Stimulated activated CD4-positive, alpha-beta T cell treated with anti-CD3 and anti-CD28 coated beads, Interleukin-2, amount 100 ng/mL, for 4 hours (primary cell): ENCODE measurements at places on chromosomes 7 and 10.

GRCh38 chr7:2524808-2525657, 5.5 kb downstream of the LFNG start:
- DNase-seq, result no peak

GRCh38 chr10:131519723-131520605, 208.4 kb upstream of the TCERG1L start:
- DNase-seq, result no peak

DNA sequence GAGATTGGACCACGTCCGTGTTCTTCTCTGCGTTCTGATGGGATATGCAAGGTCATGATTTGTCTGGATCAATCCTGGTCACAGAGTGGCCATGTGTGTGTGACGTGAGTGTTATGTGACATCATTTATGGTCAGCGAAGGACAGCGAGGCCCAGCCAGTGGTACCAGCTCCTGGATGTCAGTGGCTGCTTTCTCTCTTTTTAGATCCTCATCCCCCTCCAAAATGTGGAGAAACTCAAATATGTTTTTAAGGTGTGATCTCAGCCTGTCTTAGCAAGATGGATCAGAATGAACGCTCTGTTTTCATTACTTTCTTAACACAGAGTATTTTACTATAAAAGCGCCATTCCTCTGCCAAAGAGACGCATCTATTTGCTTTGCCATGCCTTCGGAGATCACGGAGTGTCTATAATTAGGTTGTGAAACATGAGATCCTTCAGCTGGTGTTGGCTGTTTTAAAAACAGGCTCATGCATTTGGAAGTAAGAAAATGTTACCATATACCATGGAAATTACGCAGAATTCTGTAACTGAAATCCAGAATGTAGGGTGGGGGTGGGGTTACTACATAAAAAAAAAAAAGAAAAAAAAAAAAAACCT, 245.5 kb upstream of the TCERG1L start:
- no peak for DNase-seq

GRCh38 chr7:136294977-136295376, 317.8 kb upstream of the MTPN start:
- DNase-seq, result no peak

GRCh38 chr7:106124186-106124585, 12.1 kb upstream of the SYPL1 start:
- DNase-seq, result no peak

- DNase-seq, result no peak
Measured at GRCh38 chr10:60986791-60987190, 42.8 kb upstream of the RHOBTB1 start.

GRCh38 chr10:62057359-62057758, 155.9 kb downstream of the ARID5B start:
- DNase-seq, result no peak

DNA sequence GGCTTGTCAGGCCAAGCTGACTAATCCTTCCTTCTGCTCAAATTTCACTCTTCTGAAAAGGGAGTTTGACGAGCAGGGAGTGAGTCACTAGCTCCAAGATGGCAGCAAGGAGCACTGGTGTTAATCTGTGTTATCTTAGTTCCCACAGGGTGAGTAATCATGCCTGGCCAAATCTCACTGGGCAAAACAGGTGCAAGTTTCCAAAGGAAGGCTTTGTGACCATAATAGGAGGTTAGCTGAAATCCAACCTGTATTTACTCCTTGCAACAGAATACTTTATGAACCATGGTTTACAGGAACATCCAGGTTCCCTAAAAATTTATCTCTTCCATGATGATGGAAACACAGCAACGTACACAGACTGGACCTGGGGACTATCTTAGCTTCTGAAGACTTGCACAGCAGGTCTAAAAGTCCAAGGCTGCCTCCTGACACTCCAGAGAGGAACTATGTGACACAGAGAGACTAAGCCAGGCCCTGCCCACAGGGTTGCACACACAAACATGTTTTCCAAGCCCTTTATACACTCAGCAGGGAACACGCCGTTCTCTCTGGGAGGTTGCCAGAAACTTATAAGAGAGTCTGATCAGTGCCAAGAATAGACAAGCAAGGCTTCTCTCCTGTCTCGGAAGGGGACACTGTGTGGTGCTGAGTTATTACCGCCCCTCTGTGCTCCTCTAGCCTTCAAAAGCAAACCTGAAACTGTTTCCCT, 46.3 kb downstream of the PDK4 start:
- DNase-seq, result no peak

DNA sequence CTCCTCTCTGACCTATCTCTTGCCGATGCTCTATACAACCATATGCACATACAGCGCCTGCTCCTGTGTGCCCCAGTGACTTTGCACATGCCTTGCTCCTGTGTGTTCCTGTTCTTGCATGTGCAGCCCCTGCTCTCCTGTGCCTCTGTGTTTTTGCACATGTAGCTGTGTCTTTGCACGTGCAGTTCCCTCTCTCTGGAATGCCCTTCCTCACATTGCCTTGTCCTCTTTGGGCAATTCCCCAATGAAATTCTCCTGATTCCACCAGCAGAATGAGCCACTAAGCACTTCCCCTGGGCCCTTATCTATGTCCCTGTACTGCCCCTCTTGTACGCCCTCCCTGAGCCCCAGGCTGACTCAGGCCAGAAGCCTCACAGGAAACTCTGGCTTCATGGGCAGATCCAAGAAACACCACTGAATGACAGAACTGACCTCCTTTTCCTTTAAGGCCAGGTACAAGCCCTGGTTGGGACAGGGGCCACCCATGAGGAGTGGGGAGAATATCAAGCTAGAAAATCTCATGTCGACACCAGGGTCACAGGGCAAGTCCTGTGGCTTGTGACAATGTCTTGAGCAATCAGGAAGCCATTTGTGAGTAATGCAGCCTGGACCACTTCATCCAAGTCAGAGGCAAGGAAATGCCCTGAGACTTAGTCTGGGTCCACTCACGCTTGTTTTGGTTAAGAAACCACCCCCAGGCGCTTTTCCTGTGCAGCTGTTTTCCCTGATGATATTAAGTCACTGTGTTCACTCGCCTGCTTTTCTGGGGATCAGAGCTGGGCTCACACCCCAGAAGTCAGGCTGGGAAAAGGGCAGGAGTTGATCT, 1.9 kb upstream of the ARHGAP22 start:
- DNase-seq, result no peak

DNA sequence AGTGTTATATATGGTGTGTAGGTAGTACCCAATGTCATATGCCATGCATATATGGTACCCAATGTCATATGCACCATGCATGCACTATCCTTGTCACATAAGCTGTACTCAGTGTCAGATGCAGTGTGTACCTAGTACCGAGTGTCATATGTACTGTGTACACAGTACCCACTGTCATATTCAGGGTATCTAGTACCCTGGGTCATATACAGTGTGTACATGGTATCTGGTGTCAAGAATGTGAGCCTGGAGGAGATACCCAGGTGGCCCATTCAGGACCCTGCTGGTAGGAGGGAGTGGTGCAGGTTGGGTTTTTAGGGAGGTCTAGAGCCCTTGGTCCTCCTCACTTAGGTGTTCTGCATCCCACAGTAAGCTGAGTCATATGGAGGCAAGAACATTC, 1.8 kb downstream of the ZMYND11 start:
- peak; percentile 22 for DNase-seq

DNA sequence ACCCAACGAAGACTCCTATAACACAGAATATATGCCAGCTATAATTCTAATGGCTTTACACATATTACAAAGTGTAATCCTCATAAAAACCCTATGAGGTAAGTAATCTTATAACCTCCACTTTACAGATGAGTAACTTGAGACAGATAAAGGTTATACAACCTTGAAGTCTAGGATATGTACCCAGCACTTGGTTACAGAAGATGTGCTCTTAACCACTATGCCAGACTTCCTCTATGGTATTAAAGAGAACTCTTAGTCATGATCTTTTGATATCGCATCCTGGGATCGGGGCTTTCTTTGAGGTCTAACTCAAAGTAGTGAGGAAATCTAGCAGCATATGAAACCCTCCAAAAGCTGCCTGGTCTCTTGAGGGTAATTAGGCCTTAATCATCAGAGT, 319.2 kb upstream of the LRRN3 start:
- DNase-seq, result no peak

- DNase-seq, result no peak
Measured at GRCh38 chr7:28921822-28922221, 36.3 kb downstream of the TRIL start.

GRCh38 chr7:137302081-137302480, 41.5 kb downstream of the PTN start:
- no peak for DNase-seq

DNA sequence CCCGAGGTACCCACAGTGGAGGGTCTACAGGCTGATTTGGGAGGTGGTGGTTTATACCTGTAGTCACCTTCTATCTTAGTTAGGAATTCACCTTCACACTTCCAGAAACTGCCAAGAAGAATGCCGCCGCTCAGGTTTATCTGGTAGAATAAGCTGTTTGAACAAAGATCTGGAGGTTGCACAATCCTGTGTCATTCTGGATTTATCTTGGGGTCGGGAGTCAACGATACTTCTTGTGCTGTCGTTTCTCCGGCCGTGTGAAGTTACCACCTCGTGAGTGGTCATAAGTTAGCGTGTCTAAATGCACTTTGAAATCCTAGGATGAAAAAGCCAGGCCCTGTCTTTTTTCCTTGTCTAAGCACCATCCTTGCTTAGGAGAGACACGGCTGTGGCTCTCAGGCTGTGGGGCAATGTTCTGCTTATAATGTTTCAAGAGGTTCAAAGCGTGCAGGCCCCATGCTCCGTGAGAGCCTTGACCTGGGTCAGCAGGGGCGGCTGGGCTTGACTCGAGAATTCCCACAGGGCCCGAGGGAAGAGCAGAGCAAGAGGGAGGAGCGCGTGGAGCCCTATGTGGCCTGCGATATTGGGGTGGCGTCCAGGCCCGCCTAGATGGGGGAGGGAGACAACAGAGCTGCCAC, 35.5 kb downstream of the GRIFIN start:
- DNase-seq, result no peak

DNA sequence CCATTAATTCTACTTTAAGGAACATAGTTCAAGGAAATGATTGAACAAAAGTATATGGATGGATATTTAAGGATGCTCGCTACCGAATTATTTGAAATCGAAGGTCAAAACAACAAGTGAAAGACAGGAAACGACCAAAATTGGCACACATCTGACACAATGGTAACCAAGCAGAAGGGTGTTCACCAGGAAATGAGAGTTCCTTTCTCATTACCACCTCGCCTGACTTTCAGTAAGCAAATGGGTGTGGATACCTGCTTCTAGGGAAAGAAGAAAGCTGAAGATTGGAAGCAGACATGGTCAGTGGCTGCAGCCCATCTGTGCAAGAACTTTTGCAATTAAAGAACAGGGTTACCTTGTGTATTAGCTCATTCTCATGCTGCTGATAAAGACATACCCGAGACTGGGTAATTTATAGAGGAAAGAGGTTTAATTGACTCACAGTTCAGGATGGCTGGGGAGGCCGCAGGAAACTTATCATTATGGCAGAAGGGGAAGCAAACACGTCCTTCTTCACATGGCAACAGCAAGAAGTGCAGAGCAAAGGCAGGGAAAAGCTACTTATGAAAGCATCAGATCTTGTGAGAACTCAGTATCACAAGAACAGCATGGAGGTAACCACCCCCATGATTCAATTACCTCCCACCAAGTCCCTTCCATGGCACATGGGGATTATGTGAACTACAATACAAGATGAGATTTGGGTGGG, 6.2 kb upstream of the TMEM273 start:
- no peak for DNase-seq

DNA sequence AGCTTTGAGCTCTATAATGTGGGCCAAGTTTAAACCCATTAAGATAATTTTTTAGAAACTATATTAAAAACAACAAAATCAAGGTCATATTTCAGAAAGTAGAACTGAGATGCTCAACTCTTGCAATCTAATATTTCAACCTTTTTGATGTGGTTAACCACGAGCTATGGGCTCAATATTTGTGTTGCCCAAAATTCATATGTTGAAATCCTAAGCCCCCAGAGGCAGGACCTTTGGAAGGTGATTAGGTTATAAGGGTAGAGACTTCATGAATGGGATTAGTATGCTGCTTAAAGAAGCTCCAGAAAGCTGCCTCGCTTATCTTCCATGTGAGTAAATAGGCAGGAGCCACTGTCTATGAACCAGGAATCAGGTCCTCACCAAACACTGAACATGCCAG, 284.4 kb downstream of the CRPPA start:
- no peak for DNase-seq

GRCh38 chr10:43202224-43202656, 64.0 kb downstream of the CSGALNACT2 start:
- DNase-seq, result peak; percentile 31

DNA sequence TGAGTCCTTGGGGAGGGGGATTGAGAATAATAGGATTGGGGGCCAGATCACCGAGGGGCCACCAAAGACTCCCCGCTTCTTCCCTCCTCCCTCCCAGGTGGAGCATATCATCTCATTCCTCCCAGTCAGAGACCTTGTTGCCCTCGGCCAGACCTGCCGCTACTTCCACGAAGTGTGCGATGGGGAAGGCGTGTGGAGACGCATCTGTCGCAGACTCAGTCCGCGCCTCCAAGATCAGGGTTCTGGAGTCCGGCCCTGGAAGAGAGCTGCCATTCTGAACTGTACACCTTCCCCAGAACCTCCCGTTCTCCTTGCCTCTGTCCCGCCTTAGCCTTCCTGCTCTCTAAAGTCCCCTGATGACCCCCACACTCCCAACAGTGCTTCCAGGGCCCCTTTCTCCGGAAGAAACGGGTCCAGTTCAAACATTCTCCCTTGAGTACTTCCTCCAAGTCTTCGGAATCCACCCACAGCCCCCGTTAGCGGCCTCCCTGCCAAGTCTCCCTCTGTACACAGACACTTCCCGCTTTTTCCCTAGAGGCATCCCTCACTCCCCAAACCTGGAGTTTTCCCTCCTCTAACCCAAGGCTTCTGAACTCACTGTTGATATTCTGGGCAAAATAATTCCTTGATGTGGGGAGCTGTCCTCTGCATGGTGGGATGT, 4.1 kb downstream of the FBXO24 start:
- DNase-seq, result no peak

GRCh38 chr7:44595934-44596635, 10.3 kb upstream of the OGDH start:
- no peak for DNase-seq

- no peak for DNase-seq
Measured at GRCh38 chr7:26694141-26694540, 170.2 kb downstream of the SKAP2 start.

DNA sequence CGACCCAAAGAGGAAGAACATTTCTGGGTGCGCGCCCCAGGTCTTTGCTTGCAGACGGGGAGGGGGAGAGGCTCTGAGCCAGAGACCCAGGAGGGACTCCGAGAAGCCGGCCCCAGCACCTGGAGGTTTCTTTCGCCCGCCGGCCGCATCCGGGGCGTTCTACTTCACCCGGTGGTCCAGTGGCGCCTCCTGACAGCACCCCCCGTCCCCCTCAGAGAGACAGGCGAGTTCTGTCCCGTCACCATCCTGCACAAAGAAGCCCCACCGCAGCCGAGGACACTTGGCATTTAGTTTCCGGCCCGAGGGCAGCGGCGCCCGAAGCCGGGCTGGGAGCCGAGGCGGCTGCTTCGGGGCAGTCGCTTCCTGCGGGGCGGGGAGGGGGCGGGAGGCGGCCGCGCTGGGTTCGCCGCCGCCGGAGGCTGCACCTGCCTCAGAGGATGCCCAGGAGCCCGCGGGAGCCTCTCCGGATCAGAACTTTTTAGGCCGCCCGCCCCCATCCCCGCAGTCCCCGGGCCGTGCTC, at the start of gene TMEM178B:
TSS of gene TMEM178B (plus strand) at position 424 of the 521 bp plus-strand sequence.
- DNase-seq, result no peak
